IMR-90 (cell line): ENCODE measurements at places on chromosomes 5 and 9. TPM values are rescaled to one million over a fixed set of nuclear protein-coding genes. Genes with fewer than 3 reads are reported as not detected.

OTP gene
- total RNA-seq = not detected in 2 replicates

C6 gene
- total RNA-seq = under 0.01 and 0.18 TPM in 2 replicates

PCDHA1 gene
- total RNA-seq = under 0.01 TPM in 1 of 2 replicates, not detected in the other

DNA sequence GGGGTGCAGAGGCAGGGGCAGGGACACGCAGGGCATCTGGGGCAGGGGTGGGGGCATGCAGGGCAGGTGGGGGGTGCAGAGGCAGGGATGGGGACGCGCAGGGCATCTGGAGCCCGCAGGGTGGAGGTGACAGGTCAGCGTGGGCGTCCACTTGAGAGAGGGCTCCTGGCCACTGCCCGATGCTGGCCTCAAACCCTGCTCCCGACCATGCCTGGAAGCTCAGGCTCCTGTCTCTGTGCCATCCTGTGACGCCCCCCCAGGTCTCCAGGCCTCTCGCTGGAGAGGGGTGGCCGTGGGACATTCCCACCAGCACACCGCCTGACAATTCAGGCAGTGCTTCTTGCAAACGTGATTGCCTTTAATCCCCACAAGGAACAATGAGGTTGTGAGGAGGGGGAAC is 33.0 kb downstream of the ZDHHC11B start:
- no peak for DNase-seq

DNA sequence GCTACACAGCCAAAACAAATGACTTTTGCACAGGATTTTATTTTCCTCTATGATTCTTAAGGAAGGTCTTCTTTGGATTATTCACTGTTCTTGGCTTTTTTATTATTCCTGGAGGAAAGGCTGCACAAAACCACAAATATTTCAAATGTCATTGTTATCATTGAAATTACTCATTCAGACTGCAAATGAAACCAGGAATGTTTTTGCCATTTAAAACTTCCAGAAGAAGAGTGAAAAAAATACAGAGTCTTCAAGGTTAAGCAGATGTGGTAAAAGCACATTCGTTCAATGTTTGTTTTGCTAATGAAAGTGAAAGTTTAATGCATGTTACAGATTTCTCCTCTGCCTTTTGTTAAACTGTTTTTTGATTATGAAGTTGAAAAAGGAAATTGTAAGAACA is 238.2 kb downstream of the TLE4 start:
- DNase-seq = peak; percentile 90

- no peak for DNase-seq
Observed at GRCh38 chr5:169728-170094, 21.6 kb upstream of the LRRC14B start.
